ENCODE measurements at places on chromosomes 6 and 20.
A peak's percentile ranks its signal among the peaks of the same experiment; 100 is the strongest.

DNA sequence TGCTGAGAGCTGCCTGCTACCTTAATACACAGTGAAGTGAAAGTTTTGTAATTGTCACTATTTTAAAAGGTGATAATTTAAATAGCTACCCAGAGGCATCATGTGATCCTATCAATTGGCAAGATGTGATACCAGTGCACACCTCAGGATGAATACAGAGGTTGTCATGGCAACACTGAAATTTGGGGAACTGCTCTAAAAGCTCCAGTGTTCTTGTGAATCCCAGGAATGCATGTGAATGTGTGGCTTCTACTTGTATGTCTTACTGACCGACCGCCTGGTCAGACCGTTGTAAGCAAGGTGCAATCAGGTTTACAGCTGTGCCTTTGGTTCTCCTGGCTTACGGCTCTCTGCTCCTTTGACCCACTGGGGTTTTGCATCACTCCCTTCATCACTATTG is 146.3 kb upstream of the GJE1 start:
- DNase-seq = no peak

GRCh38 chr6:90162648-90163387 is 133.8 kb downstream of the BACH2 start:
- no peak for DNase-seq

DNA sequence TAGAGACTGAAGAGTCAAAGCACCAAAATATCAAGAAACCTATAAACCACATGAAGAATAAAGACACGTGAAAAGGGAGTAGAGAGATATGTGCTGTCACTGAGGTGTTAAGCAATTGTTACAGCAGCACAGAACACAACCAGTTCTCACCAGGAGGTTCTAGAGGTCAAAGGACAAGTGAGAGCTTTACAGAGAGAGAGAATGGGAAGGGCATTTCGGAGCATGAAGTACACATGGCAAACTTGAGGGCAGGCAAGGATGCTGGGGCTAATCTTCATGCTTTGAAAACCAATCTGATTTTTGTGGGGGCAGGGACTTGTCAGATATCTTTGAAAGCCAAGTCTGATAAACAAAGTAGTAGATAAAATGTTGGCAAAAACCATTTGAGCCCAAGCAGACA is 142.3 kb upstream of the NRSN1 start:
- no peak for DNase-seq

DNA sequence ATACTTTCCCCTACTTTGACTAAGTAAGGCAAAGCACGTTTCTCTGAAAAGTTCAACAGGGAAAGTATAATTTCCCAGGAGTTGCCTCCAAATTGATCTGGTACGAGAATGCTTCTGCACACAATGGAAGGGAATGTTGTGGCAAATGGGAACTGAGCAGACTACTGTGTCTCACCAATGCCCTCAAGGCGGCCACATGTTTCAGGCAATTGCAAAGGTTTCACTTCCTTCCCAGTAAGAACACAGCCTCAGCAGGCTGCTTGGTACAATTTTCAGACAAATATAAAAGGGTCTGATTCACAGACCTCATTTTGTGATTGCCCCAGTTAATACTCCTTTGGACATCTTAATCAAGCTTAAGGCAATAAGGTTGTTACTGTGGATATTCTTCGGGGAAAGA is 71.2 kb downstream of the KIAA0319 start:
- no peak for DNase-seq

DNA sequence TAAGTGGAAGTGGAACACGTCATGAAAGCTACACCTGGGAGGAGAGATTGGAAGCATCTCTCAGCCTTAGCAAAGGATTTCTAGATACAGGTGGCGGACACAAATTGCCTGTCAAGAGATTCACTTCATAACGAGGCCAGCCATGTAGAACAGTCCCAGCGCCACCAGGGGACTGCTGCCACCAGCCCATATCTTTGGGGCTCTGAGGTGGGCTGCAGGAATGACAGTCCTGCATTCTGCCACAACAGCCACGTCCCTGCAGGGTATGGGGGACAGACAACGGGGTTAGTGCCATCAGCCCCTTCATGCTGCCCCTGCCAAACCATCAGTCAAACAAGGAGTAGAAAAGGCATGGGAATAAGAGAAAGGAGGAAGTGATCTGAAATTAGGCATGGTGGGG is 81.2 kb upstream of the SASH1 start:
- DNase-seq = no peak

DNA sequence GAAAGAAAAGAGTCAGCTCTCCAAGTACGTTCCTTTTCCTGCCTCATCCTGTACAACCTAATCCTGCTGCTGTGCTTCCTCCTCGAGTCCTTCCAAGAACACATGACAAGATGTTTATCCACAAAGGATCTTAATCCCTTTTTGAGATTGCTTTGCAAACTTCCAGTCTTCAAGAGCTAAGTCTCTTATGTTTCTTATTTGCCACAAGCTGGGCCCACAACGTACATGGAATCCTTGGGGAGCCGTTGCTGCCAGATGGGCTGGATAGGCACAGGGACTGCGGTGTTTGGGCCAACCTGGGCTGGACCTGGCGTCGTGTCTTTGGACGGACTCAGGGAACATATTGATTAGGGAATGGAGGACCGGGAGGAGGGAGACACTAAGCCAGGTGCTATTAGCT is 79.7 kb upstream of the AFDN start:
- DNase-seq = no peak

GRCh38 chr20:51767867-51768758 is at the start of gene ATP9A:
Gene ATP9A, minus strand, starts transcription at chr20:51768390. Its CDS starts 21 bp downstream, at chr20:51768369.
- DNase-seq = no peak

DNA sequence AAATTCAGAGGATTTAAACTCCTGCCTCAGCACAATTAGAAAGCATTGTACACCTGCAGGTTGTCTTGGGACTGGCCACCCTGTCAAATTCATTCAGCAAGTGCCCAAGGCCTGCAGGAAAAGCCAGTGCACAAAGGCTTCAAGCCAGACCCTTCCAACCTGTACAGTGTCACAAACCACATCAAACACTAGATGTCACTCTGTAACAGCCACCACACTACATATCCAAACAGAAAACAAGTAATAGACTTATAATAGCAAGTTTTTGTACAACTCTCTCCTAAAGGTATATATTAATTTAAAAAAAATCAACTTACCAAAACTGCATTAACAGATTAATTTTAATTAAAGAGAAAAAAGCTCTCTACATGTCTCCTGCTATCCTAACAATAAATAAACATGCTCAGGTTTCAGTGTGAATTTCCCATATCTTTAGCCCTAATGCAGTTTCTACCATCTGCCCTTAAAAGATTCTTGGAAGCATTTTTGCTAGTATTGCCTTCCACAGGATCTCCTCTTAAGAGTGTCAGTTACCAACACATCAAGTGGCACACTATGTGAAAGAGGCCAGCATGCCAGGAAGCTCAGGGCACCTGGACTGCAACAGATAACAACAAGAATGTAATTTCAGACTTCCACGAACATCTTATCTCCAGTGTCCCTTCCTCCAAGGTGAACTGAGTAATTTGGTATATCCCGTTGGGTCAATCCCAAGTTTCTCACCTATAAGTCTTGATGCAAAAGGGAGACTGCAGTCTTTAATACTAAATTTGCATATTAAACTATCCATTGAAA is 47.5 kb downstream of the RALGAPA2 start:
- DNase-seq = no peak

DNA sequence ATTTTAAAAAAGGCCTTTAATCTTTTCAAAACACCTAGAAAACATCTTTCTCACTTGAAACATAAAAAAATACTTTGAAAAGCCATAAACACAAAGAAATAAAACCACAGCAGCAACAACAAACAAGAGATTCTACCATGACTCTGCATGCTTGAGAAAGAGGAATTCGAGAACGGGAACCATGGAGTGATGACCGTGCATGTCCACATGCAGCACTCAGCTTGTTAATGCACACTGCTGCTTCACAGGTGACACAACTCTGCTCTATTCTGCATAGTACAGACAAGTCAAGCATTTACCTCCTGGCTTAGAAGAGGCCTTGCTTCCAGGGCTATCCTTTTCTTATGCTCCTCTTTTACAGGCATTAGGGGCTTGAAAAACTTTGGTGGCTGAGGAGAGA is 64.9 kb upstream of the NUP153 start:
- DNase-seq = no peak

DNA sequence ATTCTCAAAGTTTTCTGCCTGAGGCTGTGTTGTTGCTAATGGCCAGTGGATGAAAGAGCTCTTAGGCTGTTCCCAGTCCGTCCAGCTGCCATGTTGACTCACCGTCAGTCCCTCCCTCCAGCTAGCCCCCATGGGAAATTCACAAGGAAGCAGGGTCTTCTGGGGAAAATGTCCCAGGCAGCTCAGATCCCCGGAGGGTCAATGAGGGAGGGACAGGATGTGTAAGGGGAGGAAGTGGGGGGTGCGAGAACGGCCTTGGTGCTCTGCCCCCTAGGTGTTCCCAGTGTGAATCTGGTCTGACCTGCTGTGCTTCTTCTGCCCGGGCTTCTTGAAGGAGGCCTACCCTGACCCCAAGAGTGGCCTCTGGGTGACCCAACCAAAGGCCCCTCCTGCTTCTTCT is 65.9 kb downstream of the CEBPB start:
- DNase-seq = no peak

GRCh38 chr20:46930640-46931339 is 36.1 kb downstream of the EYA2 start:
- no peak for DNase-seq

DNA sequence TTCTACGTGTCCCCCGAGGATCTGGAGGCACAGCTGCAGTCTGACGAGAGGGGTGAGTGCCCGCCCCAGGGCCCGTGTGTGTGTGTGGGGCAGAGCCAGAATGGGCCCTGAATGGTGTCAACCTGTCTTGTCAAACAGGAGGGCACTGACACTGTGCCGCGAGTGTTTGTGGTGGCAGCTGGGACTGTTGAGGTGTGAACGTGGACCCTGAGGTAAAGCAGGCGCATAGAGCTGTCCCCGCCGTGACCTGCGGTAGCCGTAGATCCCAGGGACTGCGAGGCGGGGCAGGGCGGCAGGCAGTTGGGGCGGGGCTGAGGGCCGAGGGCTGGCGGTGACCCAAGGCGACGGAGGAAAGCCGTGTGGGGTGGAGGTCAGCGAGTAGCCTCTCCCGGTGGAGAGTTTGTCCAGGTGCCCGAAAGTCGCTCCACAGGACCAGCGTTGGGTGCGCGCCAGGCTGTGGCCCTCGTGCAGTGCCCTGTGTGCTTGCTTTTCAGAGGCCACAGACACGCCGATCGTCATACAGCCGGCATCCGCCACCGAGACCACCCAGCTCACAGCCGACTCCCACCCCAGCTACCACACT is 25.2 kb downstream of the UCKL1 start:
- DNase-seq = no peak

- no peak for DNase-seq
Measured at GRCh38 chr20:25065625-25066338, 7.8 kb upstream of the ACSS1 start.

DNA sequence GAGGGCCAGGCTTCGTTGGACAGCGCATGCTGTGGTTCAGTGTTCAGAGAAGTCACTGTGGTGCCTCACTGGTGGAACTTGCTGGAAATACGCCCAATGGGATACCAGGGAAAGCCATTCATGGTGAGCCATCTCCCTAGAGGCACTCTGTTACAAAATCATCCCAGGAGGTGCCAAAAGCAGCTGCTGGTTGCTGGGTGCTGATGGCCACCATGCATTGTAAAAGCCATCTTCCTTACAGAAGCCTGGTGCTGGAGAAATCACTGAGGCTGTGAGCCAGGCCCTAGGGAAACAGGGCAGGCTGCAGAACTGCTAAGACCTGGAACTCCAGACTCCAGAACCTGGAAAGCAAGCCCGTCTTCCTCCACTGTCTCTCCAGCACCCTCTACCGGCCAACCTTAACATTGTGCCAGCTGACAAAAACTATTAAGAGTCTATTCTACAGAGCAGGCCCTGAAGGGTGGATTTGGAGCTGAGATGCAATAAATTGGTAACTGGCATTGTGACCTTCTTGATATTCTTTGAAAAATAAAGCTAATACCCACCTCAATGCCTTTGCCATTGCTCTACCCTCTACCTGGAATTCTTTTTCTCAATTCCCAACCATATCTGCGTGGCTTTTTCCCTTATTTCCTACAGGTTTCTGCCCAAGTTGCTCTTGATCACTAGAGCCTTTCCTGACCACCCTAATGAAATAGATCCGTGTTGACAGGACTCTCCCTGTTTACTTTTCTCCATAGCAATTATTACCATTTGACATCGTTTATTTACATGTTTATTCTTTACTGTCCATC is 18.5 kb downstream of the SNRPB start:
- peak; percentile 22 for DNase-seq

DNA sequence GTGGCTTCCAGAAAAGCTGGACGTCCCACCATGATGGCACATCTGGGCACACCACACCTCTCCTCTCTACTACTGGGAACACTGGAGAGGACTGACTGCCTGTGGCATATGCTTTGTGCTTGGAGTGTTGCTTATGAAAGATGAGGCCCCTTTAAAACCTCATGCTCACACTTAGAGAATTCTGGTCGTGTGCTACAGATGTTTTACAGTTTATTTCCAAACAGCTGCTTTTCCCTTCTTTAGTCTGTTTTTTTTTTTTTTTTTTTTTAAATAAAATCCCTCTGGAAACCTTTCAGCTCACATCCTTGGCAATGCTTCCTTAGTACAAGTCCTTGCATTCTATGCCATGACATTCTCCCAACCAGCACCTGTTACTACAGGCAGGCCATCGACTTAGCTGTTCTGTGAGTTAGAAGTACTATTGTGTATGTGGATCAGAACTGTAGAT is 60.3 kb downstream of the BMP6 start:
- no peak for DNase-seq

- DNase-seq = no peak
Measured at GRCh38 chr6:116461932-116462885, 1.0 kb downstream of the CALHM6 start.

DNA sequence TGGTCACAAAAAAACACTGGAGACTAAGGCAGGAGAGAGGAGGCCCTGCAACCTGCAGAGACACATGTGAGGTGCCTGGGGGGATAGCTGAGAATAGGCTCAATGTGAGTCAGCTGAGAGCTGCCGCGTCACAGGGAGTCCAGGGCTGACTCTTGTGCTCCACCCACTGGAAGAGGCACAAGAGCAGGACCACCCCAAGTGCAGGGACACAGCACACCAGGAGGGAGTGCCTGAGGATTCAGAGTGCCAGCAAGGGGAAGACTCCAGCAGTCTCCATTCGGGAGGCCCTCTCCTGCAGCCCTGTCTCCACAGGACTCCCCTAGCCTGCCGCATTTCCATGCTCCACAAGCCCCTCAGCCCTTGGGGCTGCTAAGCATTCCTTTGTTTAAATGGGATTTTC is 105.5 kb downstream of the HUS1B start:
- DNase-seq = no peak
